MCF 10A (cell line): ENCODE measurements at places on chromosomes 13 and 19. TPM values are rescaled to one million over a fixed set of nuclear protein-coding genes. Genes with fewer than 3 reads are reported as not detected.

FGF9 gene
- 0.35 TPM in 1 of 2 replicates, not detected in the other for total RNA-seq

DNA sequence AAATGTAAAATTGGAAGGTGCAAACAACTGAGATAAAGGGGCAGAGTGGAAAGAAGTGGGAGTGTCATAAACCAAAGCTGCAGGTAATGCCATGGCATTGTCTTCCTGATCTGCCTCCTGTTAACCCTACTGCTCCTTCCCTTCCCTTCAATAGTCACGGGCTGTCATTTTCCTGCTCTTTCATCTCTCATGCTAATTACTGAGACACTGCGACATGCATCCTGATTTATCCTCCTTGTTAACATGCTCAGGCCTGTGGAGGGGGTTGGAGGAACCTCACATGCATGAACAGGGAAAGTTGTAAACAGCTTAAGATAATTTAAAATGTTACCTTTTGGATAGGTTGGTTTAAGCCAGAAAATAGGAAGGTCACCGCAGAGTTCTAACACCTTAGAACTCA is 27.2 kb downstream of the CNMD start:
- H3K4me3 ChIP-seq, result no peak overlapping the region
- H3K27me3 ChIP-seq, result no peaks in the 10 kb centered on the region
- H3K27ac ChIP-seq, result no peak overlapping the region
- DNase-seq, result no peak

DNA sequence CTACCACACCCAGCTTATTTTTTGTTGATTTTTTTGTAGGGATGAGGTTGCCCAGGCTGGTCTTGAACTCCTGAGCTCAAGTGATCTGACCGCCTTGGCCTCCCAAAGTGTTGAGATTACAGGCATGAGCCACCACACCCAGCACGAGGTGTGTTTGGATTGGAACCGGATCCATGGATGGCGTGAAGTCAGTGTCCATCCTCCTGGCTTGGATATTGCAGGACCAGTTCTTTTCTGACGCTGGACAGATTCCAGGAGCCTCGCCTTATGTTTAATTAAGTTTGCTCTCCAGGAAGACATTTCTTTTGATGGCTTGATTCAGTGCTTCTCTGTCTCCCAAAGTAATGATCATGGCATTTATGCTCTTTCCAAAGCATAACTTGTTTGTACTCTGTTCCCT is 14.4 kb upstream of the RFXAP start:
- no peak overlapping the region for H3K27ac ChIP-seq
- H3K36me3 ChIP-seq, result no peaks in the 10 kb centered on the region
- H3K4me3 ChIP-seq, result no peak overlapping the region
- no peaks in the 10 kb centered on the region for H3K4me1 ChIP-seq
- peaks cover 20% of the 10 kb centered on the region for H3K27me3 ChIP-seq
- DNase-seq, result peak; percentile 3

INSL3 gene
- not detected in 2 replicates for total RNA-seq

- DNase-seq, result no peak
- peaks cover 10% of the 10 kb centered on the region for H3K36me3 ChIP-seq
- H3K27me3 ChIP-seq, result no peaks in the 10 kb centered on the region
- H3K4me1 ChIP-seq, result no peaks in the 10 kb centered on the region
- H3K4me3 ChIP-seq, result no peak overlapping the region
- H3K27ac ChIP-seq, result no peak overlapping the region
These were observed 3.2 kb downstream of the SERPINE3 start for GRCh38 chr13:51342706-51343105.

GRCh38 chr19:8242211-8242821 is 33.1 kb downstream of the CERS4 start:
- no peaks in the 10 kb centered on the region for H3K36me3 ChIP-seq
- DNase-seq, result no peak
- no peak overlapping the region for H3K27ac ChIP-seq
- peaks cover 19% of the 10 kb centered on the region for H3K4me1 ChIP-seq
- H3K4me3 ChIP-seq, result no peak overlapping the region

DNA sequence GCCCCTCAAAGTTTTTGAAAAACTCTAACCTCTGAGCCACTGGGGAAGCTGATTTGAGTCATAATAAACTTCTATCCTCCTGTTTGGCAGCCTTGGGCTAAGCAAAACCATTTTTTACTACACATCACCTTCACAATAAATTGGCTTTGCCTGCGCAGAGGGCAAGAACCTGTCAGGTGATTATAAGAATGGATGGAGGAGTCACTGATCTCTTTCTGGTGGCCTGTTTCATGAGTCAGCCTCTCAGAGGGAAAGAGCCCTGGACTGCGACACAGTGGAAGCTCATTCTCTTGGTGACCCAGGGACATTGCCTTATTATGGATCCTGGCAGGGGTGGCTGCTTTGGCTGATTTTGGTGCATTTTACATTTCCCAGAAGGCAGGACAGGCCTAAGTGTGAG is 17.5 kb upstream of the PSG9 start:
- no peaks in the 10 kb centered on the region for H3K36me3 ChIP-seq
- H3K4me1 ChIP-seq, result no peaks in the 10 kb centered on the region
- DNase-seq, result no peak
- no peak overlapping the region for H3K4me3 ChIP-seq
- no peak overlapping the region for H3K27ac ChIP-seq
- no peaks in the 10 kb centered on the region for H3K27me3 ChIP-seq

DNA sequence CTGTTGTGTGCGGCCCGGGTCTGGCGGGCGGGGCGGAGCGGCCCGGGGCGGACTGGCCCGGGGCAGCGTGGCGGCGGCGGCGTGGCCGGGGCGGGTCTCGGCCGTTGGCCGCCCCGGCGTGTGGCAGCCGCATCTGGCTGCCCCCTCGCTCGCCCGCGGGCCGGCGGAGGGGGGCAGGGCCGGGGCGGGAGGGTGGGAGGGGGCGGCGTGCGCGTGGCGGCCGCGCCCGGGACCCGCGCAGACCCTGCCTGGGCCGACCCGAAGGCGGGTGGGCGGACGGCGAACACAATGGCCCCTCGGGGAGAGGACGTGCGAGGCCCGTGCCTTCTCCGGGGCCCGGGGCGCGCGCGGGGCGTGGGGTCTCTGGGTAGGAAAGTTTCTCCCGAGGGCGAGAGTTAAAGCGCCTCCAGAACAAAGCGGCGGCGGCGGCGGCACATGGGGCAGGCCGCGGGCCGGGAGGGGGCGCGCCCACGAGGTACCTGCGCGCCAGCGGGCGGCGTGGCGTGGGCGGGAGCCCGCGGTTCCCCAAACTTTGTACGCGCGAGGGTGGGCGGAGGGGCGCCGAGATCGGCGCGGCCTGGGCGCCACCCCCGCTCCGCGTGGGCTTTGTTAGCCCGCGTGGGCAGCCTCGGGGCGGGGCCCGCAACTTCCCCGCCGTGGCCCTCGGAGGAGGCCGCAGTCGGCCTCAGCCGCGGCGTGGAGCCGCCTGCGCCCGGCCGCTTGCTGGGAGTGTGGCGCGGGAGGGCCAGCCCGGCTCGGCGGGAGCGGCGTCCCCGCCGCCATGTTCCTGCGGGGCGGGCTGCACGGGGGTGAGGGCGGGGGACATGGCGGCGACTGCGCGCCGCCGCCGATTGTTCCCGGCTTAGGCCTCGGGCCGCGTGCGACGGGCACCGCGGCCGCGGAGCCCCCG is 764 bp downstream of the MIR17HG start:
- peaks cover 14% of the 10 kb centered on the region for H3K27me3 ChIP-seq
- DNase-seq, result peak; percentile 34

DNA sequence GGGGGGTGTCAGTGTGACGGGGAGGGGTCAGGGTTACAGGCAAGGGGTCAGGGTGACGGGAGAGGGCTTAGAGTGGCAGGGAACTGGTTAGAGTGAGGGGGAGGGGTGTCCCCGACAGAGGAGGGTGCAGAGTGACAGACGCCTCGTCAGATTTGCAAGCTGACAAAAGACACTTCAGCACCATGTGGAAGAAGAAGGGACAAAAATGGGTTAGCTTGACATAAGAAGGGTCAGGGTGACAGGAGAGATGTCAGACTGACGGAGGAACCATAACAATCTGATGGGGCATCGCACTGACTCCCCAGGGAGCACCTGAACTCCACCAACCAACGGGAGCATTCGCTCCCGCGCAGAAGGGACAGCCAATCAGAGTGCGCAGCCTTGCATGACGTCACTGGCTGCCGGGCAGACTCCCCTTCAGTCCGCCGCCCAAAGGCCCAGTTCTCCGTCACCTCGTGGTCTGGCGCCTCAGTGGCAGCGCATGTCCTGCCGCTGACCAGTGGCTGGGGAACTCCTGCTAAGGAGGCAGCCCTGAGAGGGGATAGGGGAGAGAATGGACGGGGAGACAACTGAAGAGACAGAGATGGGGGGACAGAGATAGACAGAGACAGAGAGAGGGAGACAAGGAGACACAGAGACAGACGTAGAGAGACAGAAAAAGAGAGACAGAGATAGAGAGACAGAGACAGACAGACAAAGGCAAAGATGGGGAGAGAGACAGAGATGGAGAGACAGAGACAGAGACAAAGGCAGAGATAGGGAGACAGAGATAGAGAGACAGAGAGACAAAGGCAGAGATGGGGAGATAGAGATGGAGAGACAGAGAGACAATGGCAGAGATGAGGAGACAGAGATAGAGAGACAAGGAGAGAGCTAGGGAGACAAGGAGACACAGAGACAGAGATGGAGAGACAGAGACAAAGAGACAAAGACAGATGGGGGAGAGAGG is 30.2 kb downstream of the C19orf81 start:
- H3K27ac ChIP-seq, result no peak overlapping the region
- peak; percentile 64 for DNase-seq
- H3K4me3 ChIP-seq, result no peak overlapping the region
- peaks cover 29% of the 10 kb centered on the region for H3K27me3 ChIP-seq
- H3K36me3 ChIP-seq, result peaks cover 6% of the 10 kb centered on the region
- H3K4me1 ChIP-seq, result peaks cover 5% of the 10 kb centered on the region

DNA sequence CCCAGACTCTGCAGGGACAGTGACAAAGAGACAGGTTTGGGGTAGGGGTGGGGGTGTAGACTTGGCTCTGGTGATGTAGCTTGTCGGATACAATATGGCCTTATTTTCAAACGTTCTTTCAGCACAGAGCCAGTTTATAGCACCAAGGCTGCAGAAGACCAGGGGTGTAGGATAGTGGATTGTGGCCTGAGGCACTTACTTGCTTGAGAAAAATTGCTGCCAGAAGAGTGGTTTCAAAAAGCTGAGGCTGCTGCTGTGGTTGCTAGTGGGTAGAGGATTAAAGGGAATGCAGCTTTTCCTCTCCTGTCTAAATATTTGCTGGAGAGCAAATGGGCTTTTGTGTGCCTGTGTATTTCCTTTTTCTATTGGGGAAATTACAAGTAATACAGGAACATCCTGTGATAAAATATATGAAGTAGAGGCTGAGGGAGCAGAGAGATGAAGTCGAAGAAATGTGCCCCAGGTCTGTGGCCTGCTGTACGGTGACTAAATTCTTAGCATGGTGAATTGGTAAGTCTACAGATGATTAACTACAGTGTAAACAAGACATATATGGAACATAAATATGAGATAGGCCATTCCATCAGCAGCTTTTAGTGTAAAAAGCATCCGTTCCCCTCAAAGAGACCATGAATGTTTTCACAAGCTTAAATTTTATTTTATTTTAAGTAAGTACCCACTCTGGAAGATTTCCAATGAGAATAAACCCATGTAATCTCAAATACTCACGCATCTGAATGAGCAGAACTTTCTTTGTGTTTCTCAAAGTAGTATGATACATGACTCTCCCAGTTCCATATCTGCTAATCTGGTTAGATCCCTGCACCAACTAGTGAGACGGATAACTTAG is 112.9 kb downstream of the LRCH1 start:
- no peaks in the 10 kb centered on the region for H3K27me3 ChIP-seq
- DNase-seq, result no peak
- H3K27ac ChIP-seq, result no peak overlapping the region
- H3K36me3 ChIP-seq, result peaks cover 4% of the 10 kb centered on the region

- no peak for DNase-seq
- no peaks in the 10 kb centered on the region for H3K27me3 ChIP-seq
- H3K4me1 ChIP-seq, result no peaks in the 10 kb centered on the region
- H3K4me3 ChIP-seq, result no peak overlapping the region
- no peaks in the 10 kb centered on the region for H3K36me3 ChIP-seq
These were observed 47.2 kb upstream of the ZNF536 start for GRCh38 chr19:30324982-30325381.

HIPK4 gene
- total RNA-seq, result not detected in 2 replicates

GRCh38 chr19:21617740-21618339 is 112.4 kb downstream of the ZNF429 start:
- no peak overlapping the region for H3K27ac ChIP-seq
- no peaks in the 10 kb centered on the region for H3K36me3 ChIP-seq
- no peak overlapping the region for H3K4me3 ChIP-seq
- no peak for DNase-seq
- no peaks in the 10 kb centered on the region for H3K27me3 ChIP-seq

GRCh38 chr13:45040173-45040572 is 50.8 kb downstream of the GPALPP1 start:
- no peak overlapping the region for H3K4me3 ChIP-seq
- H3K27me3 ChIP-seq, result no peaks in the 10 kb centered on the region
- no peak for DNase-seq
- H3K36me3 ChIP-seq, result peaks cover 18% of the 10 kb centered on the region

DNA sequence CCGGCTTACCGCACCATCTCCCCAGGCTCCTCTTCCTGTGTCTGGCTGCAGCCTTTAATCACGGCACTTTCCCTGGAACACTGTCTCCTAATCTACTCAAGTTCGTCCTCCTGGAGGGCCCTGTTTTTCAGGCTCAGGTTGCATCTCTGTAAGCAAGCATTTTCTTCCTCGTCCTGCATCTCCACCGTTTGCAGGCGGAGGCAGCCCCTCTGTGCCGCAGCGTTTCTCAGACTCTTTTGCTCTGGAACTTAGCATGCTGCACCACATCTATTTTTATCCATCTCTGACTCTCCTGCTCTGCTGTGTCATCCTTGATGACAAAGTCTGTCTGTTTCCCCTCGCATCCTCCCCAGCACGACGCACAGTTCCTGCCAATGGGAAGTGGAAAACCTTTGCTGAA is 117.5 kb downstream of the ATP8A2 start:
- H3K27ac ChIP-seq, result no peak overlapping the region
- no peaks in the 10 kb centered on the region for H3K36me3 ChIP-seq
- DNase-seq, result no peak
- peaks cover 31% of the 10 kb centered on the region for H3K27me3 ChIP-seq
- no peak overlapping the region for H3K4me3 ChIP-seq

DNA sequence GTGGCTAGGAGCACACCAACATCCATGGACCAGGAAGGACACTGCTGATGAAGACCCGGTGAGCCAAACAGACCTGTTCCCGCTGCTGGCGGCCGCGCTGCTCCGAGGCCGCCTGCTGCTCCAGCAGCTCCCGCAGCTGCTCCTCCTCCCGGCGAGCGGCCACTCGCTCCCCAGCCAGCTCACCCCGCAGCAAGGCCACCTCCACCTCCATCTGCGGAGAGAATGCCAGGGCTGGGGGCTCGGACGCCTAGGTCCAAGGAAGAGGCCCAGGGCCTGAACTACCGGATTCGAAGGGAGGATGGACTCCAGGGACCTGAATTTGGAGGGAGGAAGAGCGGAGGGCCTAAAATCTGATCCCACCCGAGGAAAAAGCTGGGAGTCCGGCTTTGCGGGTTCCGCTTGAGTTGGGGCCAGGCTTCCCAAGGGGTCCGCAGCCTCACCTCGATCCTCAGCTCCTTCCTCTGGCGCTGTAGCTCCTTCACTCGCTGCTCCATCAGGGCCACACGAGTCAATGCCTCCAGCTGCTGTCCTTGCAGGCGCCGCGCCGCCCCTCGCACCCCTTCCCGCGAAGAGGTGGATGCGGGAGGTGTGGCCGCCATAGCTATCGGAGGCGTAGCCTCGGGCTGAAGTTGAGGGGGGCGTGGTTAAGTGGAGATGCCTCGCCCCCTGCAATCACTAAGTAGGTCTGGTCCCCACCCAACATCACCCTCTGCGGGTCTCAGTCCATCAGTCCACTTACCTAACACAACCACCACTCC is 2.7 kb downstream of the PHLDB3 start:
- DNase-seq, result no peak
- no peaks in the 10 kb centered on the region for H3K27me3 ChIP-seq
- H3K4me1 ChIP-seq, result peaks cover 11% of the 10 kb centered on the region
- no peak overlapping the region for H3K27ac ChIP-seq
- peaks cover 41% of the 10 kb centered on the region for H3K36me3 ChIP-seq
- no peak overlapping the region for H3K4me3 ChIP-seq

TMEM255B gene
- total RNA-seq, result 7.0 and 15.8 TPM in 2 replicates
